ENCODE measurements at places on chromosomes 2 and 18. TPM values are rescaled to one million over a fixed set of nuclear protein-coding genes. Genes with fewer than 3 reads are reported as not detected.

EMX1 gene
- total RNA-seq: 0.29 TPM

DSG3 gene
- total RNA-seq: not detected

PARD3B gene
- total RNA-seq: 5.3 TPM

IL36G gene
- total RNA-seq: not detected

TMEM37 gene
- 37.3 TPM for total RNA-seq

OST4 gene
- 168 TPM for total RNA-seq

All from right lobe of liver (tissue), 6 donors.